ENCODE measurements at places on chromosomes 16 and 17.

GRCh38 chr16:64983963-64984362, 137.9 kb downstream of the CDH11 start:
- peak; percentile 55 for DNase-seq

- DNase-seq, result no peak
Observed at GRCh38 chr17:73371836-73372235, 60.0 kb upstream of the CDC42EP4 start.

- DNase-seq, result no peak
Observed at GRCh38 chr16:12157517-12158093, 181.1 kb downstream of the SNX29 start.

- DNase-seq, result no peak
Observed at GRCh38 chr17:8496081-8496480, 60.4 kb downstream of the NDEL1 start.

DNA sequence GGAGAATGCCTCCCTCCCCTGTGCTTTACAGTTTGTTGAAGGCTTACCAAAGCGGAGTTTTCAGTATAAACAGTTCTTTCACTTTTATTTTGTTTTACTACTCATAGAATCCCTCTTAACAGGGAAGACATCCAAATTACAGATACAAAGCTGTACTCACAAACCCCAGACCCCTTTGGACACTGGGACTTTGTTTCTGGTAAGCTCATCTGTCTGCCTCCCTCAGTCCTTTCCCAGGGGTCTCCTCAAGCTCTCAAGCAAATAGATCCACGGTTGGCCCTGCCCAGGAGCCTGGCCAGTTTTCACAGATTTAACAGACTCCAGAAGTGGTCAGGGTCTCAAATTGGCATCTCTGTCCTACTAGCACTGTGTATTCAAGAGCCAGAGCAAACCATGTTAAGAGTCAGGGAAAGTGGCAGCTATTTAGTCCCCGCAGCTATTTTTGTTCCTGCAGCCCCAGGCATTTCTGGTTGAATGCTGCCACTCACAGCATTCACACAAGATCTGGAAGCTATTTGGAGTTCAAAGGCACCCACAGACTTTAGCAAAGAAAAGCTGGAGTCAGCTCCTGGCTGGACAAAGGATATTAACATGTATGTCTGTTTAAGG, 54.2 kb downstream of the TMEM100 start:
- no peak for DNase-seq

GRCh38 chr17:2025220-2025621, at the start of gene RTN4RL1:
Gene RTN4RL1, minus strand, starts transcription at chr17:2025334. Its CDS starts 469 bp downstream, at chr17:2024865.
- peak; percentile 80 for DNase-seq

DNA sequence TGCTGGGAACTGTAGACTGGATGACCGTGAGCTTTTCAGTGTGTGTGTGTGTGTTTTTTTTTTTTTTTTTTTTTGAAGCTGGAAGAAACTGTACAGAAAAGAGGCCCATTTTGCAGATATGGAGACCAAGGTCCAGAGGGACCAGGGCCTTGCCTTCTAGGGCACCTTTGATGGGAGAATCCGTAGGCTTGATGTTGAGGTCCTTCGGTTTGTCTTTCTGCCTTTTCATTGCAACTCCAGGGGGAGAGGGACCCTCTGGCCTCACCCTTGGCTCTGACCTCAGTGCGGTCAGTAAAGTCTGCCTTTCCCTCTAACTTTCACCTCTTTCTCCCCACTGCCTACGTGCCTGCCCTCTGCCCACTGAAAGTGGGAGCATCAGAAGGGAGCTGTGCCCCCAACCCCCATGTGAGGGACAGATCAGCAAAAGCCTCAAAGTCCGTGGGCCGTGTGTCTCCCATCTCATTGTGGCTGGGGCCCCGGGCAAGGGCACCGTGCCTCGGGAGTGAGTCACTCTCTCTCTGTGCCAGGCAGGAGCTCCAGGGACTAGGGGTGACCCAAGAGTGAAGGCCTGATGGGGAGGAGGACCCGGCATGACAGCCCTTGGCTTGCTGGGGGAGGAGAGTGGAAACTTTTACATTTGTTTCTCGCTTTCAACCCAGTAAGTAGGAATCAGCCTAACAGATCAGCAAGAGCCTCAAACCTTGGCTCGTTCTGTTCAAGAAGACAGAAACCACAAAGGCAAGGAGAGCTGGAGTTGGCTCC, 123.6 kb downstream of the CMIP start:
- DNase-seq, result no peak

GRCh38 chr16:85200471-85201278, 88.4 kb upstream of the CIBAR2 start:
- no peak for DNase-seq

DNA sequence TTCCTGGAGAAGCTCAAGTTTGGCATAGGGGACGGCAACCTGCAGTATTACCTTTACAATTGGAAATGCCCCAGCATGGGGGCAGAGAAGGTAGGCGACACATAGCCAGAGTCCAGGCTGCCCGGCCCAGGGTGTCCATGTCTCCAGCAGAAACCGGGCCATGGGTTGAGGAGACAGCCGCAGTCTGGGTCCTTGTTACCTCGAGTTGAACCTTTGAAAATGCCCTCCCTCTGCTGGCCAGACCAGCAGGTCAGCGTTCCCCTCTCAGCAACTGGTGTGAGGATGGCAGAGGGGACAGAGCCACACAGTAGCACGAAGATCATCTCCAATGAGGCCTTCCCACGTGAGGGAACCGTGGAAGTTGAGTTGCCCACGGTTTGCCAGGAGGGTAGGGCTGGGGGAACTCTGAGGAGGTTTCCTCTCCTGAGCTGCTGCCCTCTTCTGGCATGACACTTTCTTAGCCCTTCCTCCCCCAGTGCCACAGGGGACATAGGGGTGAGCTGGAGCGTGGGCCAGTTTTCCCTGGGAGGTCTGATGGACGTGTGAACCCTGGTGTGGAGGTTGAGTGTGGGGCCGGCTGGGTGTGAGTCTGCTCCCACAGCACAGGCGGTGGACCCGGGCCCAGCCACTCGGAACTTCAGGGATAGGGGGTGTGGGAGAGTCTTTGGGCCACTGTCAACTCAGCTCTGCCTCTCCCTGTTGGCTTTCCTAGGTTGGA, 27.2 kb downstream of the PLCD3 start:
- no peak for DNase-seq

- DNase-seq, result no peak
Observed at GRCh38 chr17:50221864-50222545, 20.6 kb upstream of the COL1A1 start.

DNA sequence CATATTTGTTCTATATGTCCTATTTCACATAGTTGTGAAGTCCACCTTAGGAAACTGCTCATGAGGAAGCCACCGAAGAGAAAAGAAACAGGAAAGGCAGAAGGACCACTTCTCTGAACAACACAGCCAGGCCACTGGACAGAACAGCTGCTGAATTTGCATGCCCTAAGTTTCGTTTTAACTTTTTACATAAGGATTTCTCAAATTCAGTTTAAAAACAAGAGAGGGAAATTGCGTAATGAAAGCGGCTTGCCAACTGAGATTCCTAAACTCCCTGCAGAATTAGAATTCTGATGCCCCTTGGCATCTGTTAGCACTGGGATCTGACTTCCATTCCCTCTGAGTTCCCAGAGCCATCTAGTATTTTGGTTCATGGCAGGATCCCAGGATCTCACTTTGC, 5.0 kb upstream of the CCL8 start:
- no peak for DNase-seq

GRCh38 chr17:27293359-27293897, 486 bp upstream of the WSB1 start:
- no peak for DNase-seq

DNA sequence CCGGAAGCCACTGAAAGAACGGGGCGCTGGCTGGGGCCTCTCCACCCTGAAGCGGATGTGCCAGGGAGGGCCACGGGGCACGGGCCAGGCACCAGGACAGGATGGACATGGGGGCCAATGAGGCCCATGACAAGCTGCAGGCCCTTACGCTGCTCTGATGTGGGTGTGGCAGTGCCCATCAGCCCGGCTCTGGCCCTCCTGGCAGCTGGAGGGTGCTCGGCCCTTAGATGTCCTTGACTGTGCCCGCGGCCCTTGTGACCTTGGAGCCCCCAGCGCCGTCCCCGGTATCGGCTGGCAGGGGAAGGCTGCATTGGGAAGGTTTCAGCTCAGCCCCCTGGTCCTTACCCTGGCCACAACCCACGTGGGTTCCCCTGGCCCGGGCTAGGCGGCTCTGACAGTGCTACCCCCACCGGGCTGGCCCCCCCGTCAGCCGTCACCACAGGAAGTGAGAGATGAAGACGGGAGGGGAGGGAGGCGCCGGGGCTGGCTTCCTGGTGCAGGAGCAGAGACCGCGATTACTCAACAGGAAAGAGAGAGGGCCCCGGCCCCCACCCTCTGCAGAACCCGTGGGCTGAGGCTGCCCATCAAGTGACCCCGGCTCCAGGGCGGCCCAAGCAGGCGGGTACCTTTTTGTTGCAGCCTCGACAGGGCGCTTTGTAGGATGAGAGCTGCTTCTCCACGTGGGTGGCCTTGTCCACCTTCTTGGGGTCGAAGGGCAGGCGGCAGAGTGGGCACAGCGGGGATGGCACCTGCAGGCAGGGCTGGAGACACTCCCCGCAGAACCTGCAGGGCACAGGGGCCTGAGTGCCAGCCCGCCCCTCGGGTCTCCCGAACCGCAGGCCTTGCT, 5.3 kb downstream of the RNF166 start:
- no peak for DNase-seq
